Occipital lobe (tissue), 3 donors: ENCODE measurements at places on chromosomes 7 and 10.
A peak's percentile ranks its signal among the peaks of the same experiment; 100 is the strongest.

DNA sequence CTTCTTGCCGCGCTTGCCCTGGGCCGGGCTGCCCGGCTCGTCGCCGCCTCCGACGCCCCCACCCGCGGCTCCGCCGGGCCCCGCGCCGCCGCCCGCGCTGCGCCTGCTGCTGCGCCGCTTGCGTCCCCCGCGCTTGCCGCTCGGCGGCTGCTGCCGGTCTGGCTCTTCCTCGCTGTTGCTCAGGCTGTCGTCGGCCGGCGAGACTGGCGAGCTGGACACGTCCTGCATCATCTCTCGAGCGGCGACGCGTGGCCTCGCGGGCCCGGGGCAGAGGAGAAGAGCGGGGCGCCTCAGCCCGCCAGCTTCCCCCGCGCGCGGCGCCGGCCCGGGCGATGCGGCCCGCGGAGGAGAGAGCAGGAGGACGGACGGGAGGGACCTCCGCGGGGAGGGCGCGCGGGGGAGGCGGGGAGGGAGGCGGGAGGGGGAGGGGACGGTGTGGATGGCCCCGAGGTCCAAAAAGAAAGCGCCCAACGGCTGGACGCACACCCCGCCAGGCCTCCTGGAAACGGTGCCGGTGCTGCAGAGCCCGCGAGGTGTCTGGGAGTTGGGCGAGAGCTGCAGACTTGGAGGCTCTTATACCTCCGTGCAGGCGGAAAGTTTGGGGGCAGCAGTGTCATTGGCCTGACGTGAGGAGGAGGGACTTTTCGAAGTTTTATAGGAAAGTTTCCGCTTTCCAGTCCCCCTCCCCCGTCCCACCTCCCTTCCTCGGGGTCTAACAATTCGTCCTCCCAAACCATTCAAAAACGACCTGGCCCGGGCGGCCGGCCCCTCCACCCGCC is at the start of gene TWIST1:
Gene TWIST1 (minus strand): TSS at position 546 of the 779 bp plus-strand sequence. CDS start 315 bp downstream, at position 231.
- DNase-seq = no peak

DNA sequence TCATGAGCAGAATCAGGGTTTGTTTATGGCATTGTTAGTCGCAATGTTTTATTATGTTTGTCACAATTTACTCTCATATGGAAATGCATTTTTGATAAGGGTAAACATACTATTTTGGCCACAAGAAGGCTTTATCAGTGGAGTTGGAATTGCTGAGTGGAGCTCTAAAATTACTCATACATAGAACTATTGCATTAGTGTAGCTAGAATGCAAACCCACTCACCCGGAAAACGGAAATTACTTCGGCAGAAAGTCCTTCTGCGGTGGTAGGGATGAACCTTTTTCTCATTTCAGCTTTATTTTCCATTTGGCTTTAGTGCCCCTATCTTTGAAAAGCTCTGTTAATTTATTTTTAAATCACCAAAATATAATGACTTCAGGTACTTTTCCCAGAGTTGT is 42.8 kb upstream of the NPY start:
- no peak for DNase-seq

- no peak for DNase-seq
Observed at GRCh38 chr10:92913973-92914372, 65.7 kb downstream of the EXOC6 start.

DNA sequence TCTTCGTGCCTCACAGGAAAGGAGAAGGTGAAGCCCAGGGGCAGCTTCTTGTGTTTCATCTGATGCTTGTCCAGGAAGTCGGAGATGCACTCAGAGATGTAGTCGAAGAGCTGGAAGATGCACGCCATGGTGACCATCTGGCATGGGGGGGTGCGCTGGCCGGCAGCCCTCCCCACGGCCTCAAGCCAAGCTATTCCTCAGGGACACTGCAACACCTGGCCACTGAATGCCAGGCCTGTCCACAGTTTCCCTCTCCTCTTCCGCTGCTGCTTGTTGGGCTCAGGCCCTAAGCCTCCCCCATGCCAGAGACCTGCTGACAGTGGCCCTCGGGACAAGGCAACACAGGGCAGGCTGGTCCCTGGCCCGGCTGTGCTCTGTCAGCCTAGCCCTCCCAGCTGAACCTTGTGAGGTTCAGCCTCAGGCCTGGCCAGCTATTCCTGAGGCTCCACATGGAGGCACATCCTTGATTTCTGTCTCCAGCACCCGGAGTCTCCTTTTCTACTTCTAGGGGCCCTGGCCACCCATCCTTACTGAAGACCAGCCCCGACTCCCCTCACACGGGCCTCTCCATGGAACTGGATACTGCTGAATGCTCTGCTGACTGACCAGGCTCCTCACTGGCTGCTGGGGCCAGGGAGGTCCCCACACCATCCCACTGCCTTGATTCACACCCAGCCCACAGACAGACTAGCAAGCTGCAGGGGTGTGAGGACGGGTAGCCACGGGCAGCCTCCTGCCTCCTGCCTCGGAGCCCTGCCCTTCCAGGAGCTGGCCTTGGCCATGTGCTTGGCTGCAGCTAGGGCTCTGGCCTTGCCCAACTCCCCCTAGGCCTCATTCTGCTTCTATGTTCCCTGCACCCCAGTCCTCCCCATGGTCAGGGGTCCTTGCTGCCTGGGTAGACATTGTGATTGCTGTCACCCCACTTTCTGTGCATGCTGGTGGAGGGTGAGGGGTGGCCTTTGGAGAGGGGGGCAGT is 10.1 kb upstream of the MYL7 start:
- no peak for DNase-seq

DNA sequence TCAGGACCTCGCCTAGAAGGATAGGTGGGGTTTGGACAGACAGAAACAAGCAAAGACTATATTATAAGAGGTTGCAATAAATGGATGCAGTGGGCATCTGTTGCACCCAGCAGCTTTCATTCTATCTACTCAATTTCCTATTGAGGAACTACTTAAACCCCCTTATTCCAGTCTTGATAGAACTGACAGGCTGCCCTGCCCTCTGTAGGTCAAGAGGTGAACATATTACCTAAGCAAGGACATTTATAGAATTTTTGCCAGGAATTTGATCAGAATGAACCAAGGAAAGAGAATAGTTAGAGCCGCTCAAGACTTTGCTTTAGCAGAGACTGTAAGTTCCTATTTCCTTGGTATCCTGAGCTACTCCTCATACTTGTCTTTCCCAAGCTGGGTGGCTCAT is 9.5 kb downstream of the VTI1A start:
- no peak for DNase-seq

GRCh38 chr7:51324206-51324898 is 7.7 kb upstream of the COBL start:
- DNase-seq = peak; percentile 59

- no peak for DNase-seq
Observed at GRCh38 chr10:98758463-98758862, 311.7 kb upstream of the HPS1 start.

DNA sequence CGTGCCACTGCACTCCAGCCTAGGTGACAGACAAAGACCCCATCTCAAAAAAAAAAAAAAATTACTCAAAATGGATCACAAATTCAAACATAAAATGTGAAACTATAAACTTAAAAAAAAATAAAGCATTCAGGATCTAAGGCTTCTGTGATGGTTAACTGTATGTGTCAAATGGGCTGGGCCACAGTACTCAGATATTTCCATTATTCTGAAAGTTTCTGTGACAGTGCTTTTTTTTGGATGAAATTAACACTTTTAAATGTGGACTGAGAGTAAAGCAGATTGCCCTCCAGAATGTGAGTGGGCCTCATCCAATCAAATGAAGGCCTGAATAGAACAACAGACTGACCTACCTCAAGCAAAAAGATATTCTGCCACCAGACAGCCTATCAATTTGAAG is 26.0 kb downstream of the ARHGAP12 start:
- DNase-seq = no peak

GRCh38 chr7:36088553-36088952 is 64.5 kb upstream of the EEPD1 start:
- DNase-seq = no peak

DNA sequence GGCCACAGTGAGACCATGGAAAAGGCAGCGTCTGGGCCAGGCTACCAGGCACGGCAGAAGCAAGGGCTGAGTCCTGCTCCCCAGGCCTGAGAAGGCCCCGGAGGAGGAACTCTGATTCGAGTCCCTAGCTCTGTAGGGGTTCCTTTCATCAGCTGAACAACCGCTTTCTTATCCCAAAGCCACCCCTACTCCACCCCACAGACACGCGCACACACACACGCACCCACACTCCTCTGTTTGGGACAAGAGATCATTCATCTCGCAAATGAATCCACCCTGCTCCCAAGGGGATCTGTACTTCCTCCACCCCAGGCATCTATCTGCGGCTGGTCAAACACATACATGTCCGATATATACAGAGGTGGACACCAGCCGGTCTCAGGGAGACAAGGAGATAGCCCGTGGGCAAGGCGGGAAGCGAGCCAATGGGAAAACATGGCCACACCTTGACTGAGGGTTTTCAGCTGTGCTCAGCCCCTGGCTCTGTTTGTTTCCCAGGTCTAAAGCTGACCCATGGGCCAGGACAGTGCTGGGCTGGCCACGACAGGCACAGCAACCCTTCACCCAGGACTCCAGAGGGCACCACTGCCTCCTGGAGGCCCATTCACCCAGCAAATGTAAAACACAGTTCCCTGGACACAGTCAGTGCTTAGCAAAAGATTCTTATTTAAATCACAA is 7.3 kb downstream of the ZCCHC24 start:
- no peak for DNase-seq

DNA sequence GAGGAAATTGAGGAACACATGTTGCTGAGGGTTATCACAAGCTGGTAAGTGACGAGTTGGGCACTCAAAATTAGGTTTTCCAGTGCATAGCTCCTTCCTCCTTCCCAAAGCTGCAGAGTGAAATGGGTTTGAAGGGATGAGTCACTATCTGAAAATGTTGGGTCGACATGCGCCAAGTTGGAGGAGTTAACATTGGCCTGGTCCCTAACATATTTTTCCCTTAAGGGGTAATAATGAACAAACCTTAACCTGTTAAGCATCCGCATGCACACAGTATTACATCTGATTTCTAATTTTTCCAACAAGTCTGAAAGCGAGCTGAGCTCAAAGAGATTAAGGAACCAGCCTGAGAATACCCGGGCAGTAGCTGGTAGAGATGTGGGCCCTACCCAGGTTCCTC is 20.7 kb upstream of the TECTB start:
- DNase-seq = no peak

DNA sequence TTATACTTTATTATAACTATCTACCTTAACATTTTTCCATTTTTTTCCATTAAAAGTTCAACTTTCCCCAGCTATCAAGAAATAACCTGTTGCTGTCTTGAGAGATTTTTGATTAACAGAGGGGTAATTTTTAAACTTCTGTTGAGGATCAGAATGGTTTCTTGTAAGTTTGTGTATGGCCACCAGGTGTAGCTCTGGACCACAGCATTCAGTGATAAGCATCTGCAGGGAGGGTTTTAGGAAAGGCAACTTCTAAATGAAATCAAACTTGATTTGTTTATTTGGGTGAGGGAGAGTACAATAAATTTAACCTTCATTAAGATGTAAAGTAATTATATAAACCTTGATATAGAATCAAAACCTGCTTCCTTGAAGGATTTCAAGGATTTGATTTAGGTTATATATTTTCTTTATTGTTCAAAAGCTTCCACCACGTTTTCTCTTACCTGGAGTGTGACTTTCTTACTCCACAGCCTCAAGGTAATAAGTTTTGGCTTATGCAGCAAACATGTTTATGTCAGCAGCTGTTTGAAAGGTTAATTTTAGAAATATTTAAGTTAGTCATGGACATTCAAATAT is 153.3 kb downstream of the STK31 start:
- DNase-seq = no peak

DNA sequence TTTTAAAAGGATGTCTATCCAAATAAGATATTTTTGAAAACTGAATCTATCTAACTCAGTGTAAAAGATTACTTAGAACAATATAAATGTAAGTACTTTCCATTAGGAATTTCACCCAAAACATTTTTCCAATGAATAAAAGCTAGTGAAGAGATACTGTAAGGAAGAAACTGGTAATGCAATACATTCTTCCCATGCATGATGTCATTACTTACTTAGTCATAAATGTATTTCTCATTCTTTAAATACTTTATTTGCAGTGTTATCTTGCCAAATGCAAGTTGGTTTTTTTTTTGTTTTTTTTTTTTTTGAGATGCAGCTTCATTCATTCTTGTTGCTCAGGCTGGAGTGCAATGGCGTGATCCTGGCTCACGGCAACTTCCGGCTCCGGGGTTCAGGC is 265.6 kb downstream of the PHF14 start:
- DNase-seq = no peak

DNA sequence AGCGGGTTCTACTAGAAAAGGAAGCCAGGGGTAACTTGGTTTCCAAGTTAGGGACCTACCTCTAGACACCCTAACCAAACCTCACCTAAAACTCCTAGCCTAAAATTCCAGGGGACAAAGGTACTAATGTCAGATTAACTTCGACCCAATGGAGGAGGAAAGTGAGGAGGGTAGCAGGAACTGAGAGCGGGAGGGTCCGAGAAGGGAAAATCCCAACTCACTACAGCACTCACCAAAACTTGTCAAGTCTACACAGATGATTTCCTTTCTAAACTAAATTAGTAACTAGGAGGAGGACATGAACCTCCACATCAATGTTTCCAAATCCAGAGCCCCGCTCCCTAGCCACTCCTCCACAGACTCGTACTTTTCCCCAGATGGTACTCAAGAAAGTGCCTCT is 22.6 kb downstream of the CHCHD3 start:
- DNase-seq = no peak

GRCh38 chr7:90903841-90904240 is 307.7 kb downstream of the CDK14 start:
- DNase-seq = no peak

DNA sequence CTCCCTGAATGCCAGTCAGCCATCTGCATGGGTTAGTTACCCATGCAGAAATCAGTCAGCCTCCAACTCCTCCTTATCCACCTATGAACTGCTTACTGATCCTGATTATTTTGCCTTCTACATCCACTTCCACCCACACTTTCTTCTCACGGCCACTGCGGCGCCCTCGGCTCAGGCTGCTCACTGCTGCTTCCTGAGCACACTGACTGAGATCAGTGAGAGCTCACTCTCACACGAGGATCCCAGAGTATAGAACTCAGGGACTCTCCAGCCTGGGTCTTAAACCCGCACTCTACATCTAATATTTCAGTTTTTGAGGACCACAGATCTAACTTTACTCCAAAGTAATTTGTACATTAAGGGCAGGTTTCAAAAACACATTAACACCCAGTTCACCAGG is 64.4 kb downstream of the GRB10 start:
- no peak for DNase-seq

- no peak for DNase-seq
Observed at GRCh38 chr10:6119423-6119822, 30.6 kb downstream of the RBM17 start.
